NCI-H1048 (cell line): ENCODE measurements at places on chromosomes 13 and 19.

- DNase-seq, result no peak
Observed at GRCh38 chr13:73520566-73521289, 461.9 kb downstream of the KLF5 start.

DNA sequence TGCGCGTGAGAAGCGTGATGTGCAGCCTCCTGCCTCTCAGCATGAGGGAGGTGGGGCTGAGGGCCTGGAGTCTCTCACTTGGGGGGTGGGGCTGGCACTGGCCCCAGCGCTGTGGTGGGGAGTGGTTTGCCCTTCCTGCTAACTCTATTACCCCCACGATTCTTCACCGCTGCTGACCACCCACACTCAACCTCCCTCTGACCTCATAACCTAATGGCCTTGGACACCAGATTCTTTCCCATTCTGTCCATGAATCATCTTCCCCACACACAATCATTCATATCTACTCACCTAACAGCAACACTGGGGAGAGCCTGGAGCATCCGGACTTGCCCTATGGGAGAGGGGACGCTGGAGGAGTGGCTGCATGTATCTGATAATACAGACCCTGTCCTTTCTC is 8.7 kb downstream of the CD177 start:
- no peak for DNase-seq

DNA sequence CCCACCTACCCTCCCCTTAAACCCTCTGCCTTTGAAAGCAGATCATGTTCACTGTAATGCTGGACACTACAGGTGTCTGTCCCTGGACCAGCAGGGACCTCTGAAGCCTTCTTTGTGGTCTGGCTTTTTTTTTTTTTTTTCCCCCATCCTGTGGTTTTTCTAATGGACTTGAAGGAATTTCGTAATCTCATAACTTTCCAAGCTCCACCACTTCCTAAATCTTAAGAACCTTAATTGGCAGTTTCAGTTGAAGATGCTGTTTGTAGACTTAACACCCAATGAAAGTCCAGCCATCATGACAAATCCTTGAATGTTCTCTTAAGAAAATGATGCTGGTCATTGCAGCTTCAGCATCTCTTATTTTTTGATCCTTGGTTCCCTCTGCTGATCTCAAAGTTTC is 45.0 kb upstream of the LRCH1 start:
- no peak for DNase-seq

DNA sequence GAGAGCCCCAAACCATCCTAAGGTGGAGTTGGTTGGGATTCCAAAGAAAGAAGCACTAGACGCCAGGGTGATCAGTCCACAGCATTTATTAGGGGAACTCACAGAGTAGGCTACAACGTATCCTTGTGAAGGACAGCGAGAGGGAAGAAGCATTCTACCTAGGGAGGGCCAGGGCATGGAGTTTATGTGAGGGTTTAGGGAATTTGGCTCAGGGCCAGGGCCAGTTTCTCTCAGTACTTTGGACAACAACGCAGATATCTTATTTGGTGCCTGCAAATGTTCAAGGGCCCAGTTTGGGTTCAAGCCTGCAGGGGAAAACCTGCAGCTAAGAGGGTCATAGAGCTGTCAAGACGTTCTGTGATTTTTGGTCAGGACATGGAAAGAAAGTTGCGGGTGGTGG is 73.9 kb upstream of the GJB6 start:
- no peak for DNase-seq

DNA sequence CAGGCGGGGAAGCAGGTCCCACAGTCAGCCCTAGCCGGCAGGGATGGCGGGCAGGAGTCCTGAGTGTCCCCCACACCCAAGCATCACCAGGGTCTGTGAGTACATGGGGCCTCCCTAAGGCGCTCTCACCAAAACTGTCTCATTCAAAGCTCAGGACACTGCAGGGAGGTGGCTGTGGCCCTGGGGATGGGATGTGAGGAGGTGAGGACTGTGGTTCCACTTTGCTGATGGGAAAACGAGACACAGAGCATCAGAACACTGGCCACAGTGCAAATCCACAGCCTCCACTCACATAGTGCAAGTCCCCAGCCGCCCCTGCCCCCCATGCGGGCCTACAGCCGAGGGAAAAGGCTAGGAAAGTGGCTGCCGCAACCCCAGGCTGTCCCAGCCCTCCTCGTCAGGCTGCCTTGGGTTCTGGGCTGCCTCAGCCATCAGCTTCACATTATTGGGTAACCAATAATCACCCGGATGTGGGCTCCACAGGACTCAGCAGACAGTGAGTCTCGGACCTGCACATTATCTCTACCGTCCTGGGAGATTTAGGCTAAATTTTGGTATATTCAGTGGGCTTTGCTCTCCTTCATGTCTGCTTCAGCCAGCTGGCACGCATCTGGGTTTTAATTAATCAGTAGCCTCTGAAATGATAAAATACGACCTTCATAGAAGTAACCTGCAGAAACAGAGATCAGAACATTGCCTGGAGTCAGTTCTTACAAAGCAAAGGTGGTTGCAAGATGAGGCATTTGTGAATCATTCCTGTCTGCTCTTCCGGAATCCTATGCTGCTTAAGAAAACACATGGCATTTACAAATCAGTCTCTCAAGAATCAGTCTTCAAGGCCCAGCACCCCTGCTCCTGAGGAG is 77.0 kb downstream of the SOX1 start:
- DNase-seq, result no peak

DNA sequence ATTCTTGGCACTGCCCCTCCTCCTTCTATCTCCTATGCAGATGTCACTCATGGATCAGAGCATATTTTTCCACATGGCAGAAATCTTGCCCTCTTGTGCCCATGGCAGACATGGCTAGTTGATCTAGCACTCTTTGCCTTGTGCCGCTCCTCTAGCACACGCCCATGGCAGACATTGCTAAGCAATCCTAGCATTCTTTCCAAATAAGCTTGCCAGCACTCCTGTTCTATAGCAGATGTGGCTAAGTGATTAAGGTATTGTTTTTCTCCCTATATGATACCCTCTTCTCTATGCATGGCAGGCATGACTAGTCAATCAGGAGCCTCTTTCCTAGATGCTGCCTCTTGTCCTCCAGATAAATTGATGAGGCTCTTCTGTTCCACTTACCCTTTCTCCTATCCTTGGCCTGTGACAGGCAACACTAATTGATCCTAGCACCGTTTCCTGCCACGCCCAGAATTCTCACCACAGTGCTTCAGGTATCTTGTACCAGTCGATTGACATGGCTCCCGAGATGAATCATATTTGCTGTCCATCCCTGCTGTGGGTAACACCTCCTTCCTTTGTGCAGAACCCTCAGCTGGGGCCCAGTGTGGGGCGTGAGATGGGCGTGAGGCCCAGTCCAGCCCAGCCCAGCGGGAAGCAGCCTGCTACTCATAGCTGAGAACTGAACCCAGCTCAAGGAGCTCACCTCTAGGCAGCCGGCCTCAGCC is 26.9 kb downstream of the TMED1 start:
- DNase-seq, result no peak

DNA sequence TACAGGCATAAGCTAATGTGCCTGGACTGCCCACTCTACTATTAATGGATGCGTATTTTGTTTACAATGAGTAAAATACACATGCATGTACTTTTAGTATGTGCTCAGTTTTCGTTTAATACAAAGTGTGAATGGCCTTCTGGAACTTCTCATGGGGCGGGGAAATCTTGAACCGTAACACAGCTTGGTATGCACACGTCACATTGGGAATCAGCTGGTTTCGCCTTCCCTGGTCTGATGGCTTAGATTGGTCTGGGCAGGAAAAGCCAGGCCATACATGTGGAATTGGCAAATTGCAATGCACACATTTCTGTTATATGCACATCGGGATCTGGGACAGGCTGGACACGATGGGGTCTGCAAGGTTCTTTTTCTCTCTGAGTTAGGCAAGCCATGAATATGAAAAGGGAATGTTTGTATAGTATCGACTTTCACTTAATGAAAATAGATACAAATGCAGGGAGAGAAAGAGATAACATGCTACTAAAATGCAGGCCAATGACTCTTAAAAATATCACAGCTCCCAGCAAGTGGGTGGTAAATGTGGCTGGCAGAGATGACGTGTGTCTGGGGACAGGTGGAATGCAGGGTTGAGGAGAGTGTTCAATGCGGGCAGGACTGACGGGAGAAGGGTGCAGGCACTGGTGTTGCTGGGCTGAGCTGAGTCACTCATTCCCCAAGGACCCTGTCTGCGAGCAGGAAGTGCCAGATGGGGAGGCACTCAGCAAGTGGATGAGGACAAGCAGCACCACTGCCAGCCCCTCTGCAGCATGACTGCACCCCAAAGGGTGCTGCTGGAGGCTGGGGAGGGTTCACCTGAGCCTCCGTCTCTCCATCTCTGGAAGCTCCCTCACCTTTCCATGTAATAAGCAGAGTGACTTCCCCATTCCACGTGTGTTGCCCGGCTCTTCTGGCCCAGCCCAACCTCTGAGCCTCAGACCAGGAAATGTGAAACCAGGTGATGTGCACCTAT is 204.0 kb upstream of the GPR12 start:
- no peak for DNase-seq

DNA sequence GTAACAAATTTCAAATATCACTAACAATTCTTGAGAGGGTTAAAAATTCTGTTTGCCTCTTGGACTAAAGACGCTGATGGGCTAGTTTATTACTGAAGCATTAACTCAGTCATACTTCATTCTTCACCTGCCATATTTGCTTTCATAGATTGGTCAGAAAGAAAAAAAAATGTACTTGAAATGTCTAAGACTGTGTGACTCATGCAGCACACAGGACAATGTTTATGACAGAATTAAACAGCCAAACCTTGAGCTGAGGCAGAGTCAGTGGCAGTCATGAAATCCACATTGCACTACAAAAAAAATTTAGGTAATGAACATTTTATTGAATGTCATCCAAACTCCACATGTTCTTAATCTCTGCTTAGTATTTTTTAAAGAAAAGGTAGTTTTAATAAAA is 135.6 kb downstream of the PRR20E start:
- no peak for DNase-seq

DNA sequence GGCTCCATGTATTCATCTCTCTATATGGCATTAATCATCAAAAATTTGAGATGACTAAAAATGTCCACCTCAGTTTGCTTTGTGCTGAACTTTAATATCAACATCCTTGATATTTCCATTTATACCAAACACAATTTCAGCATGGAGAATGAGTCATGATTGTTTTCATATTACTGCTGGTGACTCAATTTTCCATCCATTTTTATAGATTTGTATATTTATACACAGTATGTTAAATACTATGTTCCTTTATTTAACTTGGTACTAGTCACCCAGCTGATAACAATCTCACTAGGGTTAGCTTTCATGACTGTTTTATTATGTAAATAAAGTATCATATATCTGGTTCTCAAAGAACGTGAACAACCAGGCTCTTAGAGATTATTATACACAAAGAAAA is 1255.1 kb downstream of the SLITRK1 start:
- DNase-seq, result no peak

DNA sequence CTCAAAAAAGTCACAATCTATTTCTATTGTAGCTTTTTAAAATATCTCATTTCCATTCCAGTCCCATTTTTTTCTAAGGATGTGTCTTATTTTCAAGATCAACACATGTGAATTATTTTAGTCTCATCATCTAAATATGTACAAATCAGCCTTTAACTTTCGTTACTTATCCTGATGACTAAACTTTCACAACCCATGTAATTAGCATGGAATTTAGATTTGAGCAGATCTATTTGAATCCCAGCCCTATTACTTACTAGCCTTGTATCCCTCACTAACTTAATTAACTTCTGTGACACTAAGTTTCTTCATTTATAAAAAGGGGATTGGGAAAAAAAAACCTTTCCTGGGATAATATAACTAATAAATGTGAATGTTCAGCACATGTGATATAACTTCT is 81.1 kb downstream of the UFM1 start:
- no peak for DNase-seq

- no peak for DNase-seq
Observed at GRCh38 chr19:10640361-10640760, 13.8 kb upstream of the ILF3 start.

- no peak for DNase-seq
Observed at GRCh38 chr13:91375116-91375729, 23.2 kb upstream of the GPC5 start.

DNA sequence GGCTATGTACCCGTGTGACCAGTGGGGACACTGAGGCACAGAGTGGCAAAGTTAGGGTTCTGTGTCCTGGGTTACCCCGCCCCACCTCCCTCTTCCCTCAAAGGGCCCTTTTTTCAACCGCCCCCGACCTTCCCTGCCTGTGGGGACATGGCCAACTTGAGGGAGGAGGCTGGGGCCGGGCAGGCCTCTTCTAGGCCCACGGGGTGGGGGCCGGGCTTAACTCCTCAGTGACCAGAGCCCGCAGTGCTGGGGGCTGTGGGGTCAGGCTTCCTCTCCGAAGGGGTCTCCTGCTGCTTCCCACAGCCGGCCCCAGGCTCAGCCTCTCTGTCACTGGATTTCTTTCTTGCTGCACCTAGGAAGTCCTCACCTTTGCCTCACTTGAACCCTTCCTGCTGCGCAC is 23.9 kb downstream of the PIAS4 start:
- DNase-seq, result no peak

GRCh38 chr19:41588497-41589209 is 12.7 kb downstream of the CEACAM21 start:
- DNase-seq, result no peak

GRCh38 chr13:67353941-67354340 is 123.8 kb upstream of the PCDH9 start:
- DNase-seq, result no peak
